ENCODE measurements at places on chromosomes 5 and 9.

DNA sequence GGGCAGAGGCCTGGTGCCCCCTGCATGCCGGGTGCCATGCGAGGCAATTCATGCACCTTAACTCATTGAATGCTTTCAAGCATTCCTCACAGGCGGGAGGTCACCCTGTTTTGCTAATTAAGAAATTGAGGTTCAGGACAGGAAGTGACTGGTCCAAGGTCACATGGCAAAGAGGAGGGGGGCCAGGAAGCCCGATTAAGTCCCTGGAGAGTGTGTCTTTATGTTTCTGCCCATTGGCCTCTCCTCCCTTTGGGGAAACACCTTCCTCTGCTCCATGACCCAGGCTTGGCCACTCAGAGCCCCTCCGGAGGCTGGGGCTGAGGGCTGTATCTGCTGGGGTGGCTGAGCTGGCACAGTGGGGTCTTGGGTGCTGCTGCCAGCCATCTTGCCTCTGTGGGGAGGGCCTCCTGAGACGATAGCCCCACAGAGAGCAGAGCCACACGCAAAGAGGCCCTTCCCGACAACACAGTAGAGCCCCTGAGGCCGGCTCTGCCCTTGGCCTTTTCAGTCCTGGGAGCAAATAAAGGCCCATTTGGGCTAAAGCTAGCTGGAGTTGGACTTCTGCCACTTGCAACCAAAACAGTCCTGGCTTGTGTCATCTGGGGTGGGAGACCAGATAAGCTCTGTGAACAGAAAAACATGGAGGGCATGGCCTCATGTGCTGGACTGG, 90.8 kb upstream of the NEURL1B start:
- DNase-seq, result no peak

DNA sequence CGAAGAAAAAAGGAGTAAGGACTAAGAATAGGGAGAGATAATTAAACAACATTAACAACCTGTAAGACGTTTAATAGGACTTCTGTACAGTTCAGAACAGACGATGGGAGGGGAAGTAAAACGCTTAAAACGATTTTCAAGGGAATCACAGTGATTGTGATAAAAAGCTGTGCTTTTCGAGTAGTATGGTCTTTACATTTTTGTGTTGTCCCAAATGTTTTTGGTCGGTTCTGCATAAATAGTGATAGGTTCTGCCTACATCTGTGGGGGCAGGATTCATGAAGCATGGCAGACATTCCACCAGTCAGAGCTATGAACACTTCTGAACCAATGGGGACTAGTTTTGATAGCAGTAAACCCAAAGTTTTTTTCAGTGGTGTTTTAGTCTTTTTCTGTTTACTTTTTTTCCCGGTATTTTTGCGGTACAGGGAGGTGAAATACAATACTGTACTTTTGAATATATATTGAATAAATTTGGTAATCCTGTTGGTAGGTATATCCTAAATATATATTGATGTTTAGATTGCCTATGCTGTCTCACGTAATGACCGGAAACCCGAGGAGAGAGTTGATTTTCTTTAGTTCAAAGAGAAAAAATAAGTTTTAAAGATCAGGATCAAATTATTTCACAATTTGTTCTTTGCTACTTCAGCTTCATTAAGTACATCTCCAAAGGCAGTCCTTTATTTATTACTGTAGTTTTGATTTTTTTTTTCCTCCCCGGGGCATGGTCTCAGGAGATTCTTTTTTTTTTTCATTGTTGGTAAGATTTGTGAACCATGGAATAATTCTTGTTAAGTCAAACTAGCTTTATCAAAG, 1.3 kb downstream of the ERBIN start:
- no peak for DNase-seq

DNA sequence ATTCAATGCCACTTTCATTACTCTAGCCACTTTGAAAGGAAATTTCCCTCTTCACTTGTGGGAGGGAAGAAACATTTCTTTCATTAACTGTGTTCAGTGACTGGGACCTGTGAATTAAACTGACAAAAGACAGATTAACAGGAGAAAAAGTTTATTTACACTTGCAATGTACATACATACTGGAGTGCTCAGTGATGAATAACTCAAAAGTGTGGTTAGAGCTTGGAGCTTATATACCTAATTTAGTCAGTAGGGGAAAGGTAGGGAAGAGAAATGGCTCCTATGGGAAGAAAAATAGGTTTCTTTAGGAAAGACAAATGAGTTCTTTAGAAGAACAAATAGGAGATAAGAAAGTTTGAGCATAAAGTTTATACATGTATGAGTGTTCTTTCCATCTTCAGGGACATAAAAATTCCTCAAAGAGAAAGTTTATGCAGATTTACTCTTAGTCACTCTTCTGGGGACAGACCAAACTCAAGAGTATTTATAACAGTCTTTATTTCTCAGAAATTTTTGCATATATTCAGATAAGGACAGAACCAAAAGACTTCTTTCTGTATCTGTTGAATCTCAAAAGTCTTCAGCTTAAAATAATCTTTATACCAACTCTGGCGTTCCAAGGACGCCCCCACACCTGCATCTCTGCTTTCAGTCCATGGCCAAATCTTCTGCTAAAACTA, 120.0 kb upstream of the RAI14 start:
- no peak for DNase-seq

GRCh38 chr5:136235321-136235720, 42.4 kb upstream of the SMIM32 start:
- DNase-seq, result no peak

DNA sequence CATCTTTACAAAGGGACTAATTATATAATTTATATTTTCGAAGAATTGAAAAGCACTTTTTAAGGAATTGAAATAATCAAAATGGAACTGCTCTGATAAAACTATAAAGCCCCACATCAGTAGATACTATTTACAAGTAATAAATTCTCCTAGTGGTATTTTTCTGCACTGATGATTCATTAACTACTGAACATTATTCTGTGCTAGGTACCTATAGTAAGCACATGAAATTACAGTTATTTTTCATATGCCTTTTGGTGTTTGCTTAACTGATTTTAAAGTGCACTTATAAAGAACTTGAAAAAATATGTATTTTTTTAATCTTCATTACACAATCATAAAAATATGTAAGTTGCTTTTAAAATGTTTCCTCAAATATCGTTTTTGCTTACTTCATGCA, 123.0 kb downstream of the MAN2A1 start:
- no peak for DNase-seq

DNA sequence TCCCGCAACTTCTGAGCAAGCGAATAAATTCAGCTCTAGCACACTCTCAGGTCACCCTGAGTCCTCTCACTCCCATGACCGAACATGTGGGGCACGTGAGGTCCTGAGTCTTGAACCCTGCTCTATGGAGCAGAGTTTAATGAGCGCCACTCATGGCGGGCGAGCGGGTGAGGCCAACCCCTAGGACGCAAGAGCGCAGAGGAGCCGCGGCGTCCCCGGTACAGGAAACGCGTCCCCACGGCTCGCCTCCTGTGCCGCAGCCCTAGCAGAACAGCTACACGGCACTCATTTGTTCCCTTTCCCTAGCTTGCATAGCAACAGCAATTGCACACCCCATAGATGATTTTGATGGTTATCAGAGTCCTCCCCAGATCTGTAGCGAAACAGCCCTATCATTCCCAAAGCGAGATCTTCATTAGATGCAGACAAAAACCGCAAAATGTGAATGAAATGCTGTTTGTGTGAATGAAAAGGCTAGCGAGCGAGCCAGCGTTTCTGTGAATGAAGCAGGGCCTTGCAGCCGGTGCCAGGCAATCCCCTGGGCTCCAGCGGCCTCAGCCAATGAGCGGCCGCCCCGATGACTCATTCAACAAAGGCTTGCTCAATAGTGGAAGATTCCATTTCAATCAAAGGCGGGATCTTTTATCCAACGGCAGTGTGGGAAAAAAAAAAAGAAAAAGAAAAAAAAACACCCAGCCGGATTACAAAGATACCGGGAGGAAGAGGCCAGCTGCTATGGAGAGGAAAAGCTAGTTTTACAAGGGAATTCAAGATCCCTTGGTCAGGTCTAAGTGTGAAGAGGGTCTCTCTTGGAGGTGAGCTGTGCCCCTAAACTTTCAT, 1.5 kb upstream of the SHC3 start:
- peak; percentile 95 for DNase-seq

- DNase-seq, result no peak
Observed at GRCh38 chr9:17832812-17833211, 253.9 kb downstream of the SH3GL2 start.

GRCh38 chr9:79196606-79197005, 375.2 kb upstream of the TLE4 start:
- DNase-seq, result no peak

DNA sequence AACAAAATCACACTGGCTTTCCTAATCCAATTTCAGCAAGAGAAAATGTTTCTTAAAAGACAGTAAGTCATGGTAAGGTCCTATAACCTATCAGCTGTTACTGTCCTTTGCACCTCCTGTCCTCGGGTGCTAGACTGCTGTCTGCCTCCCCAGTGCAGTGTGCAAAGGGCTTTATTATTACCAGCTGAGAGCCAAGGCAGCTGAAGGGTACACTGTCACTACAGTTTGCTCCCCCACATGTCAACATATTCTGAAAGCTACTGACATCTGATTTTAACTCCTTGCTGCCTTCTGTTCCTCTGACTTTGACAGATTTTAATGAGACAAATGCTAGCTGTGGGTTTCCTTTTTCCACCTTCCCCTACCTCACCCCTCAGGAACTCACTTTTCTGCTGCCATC, 389.4 kb upstream of the SLC24A2 start:
- DNase-seq, result no peak

DNA sequence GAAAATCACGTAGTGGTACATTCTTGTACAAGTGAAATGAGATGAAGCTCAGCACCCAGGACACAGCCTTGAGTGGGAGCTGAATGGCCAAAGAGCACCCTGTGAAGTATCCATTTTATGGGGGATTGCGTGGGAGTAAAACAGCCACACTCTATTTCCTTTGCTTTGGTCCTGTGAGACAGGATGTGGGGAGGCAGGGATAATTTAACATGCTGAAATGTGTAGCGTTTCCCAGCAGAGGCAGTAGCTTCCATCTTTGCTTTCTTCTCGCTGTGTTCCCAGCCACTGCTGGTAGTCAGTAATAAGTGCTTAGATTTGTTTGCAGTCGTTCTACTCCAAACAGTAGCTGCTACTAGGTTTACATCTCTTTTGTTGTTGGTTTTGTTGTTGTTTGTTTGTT, 4.4 kb downstream of the IL31RA start:
- DNase-seq, result no peak

DNA sequence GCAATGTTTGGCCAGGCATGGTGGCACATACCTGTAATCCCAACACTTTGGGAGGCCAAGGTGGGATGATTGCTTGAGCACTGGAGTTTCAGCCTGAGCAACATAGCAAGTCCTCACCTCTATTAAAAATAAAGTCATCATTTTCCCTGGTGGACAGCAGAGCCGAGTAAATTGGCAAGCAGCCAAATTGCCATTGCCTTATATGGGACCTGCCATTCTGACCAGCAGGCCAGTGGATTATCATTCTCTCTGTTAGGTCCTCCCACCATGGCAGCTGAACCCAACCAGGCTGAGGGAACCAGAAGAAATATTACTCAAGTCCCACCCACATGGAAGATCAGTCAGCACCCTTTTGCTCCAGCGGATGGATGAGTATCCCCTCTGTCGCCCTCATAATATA, 1829.9 kb downstream of the EFNA5 start:
- no peak for DNase-seq

DNA sequence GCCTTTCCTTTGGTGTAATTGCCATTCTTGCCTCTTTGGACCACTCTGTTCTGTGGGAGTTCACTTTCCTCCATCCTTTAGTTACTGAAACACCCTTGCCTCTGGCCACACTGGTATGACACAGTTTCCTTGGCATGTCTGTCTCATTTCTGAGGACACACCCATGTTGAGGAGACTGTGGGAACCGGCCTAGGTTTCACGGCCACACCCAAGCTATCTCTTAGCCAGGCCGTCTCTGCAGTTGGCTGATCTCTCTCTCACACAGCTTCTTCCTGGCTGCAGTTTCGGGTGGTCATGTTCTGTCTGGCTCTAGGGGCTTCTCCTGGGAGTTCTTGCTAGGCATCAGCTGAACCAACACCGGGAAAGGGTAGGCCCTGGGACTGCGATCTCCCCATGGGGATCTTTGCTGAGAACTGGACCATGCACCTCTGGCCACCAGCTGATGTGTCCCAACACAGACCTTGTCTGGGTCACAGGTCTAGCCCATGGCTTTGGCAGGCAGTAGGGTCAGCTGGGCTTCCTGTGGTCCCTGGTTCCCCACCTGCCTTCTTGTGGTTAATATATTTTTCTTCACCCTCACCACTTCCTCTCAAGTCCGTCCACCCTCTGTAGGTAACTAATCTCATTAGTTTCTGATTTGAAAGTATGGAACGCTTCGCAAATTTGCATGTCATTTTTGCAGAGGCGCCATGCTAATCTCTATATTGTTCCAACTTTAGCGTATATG, 24.9 kb downstream of the ARHGEF37 start:
- DNase-seq, result no peak

GRCh38 chr5:37055383-37055990, 178.9 kb downstream of the NIPBL start:
- DNase-seq, result no peak
